ENCODE measurements at places on chromosomes 3 and 15.

DNA sequence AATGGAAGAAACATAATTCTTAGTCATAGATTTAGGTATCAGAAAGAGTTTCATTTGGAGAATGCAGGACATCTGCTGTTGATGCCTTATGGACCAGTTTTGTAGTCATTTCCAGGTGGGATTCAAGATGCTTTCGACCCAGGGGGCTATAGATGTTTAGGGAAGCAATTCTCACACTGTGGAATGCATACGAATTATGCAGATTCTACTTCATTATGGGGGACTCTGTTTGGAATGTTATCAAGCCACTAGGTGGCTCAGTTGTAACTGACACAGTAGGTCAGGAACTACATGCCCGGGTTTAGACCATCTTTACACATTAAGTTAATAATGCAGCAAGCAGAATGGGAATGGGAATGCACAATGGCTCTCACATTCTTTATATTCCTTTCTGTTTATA is 1359.8 kb downstream of the ZPLD1 start:
- DNase-seq, result no peak

DNA sequence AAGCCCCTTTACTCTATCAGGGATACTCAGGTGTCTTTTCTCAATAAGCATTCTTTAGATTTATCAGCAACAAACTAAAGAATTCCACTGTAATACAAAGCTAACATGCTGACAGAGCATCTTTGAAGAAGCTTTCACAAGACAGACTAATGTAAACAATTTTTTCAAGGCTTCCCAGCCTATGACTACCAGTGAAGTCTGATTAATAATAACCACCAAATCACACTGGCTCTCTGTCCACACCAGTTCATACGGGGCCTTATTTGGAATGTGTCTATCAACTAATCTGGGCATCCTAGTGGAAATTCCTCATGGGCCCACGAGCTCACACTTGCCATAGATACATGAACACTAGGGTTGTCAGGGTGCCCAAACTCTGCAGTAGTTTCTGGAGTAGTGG is 84.5 kb downstream of the EFL1 start:
- DNase-seq, result peak; percentile 87

DNA sequence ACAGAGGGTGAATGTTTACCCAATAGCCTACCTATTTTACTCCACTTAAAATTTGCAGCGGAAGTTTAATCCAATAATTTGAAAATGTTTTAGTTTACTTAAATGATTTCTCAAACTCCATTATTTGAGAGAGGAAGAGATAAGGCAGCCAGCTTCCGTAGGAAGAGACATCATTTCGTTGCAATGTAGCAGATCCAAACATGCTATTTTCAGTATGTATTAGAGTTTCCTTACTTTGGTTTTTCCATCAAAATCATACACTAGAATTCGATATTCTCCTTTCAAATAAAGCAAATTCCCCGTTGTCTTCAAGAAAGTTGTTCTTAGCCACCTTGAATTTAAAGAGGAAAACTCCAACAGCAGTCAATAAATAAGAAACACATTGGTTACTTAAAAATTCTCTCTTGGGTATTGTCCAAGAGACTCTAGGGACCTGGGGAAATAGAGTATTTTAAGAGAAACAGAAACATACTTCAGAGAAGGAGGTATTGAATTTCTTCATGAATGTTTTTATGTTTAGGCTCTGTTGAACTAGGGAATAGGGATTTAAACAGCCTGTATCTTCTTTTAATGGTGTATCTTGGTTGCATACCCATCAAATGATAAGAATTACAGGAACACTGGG is 324.5 kb upstream of the GBE1 start:
- peak; percentile 13 for DNase-seq

DNA sequence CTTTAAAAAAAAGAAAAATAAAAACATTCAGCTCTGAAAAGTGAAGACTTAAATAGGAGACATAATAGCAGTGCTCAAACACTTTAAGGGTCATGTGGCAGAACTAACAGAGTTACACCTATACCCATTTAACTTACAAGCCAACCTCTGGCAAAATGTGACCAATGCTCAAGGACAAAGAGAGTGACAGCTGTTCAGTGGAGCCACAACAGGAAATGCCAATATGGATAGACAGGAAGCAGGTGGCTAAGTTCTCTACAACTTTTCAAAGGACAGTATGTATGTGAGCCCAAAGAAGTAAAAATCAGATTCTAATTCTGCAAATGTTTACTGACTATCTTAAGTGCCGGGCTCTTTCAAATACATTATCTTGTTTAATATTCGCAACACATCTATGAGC is 3.4 kb downstream of the TMCC1 start:
- no peak for DNase-seq

- no peak for DNase-seq
These were observed 1.9 kb upstream of the PLA1A start for GRCh38 chr3:119595639-119596334.

DNA sequence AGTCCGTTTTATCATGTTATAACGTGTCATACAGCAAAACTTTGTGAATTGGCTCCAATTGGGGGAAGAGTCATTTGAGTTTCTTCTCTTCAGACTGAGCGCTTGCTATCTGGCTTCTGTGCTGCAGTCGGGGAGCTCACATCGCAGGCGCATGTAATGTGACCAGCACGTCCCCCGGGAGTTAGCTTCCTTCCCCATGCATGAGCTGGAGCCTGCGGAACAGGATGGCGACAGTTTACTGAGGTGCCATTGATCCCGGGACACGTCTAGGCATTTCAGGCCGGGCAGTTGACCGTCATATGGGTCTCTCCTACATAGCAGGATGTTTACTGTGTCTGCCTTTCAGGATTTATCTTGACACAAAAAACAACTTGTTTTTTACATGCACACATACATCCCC is 44.8 kb downstream of the CMTM8 start:
- no peak for DNase-seq

DNA sequence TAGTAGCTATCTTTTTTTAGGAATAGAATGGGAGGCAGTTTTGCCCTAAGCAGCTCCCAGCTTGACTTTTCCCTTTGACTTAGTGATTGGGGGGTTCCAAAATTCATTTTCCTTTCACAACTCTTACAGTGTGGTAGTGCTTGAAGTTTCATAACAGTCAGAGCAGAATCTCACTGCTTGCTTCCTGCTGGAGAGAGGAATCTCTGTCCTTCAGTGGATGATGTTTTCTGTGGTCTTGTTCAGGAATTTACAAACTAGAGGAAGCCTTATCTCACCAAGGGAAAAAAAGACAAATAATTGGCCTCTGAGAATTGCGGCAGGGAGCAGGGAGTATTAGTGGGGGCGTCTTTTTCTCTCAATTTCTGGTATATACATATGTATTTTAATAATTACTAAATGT is 326.6 kb upstream of the C2CD4B start:
- DNase-seq, result peak; percentile 78
